ENCODE measurements at places on chromosomes 2 and 18. TPM values are rescaled to one million over a fixed set of nuclear protein-coding genes. Genes with fewer than 3 reads are reported as not detected.

GRCh38 chr2:11123856-11124759 lies 31.2 kb upstream of the SLC66A3 start:
- DNase-seq: no peak
- no peaks in the 10 kb centered on the region for H3K36me3 ChIP-seq
- H3K27ac ChIP-seq: no peak overlapping the region
- no peak overlapping the region for H3K4me3 ChIP-seq
- no peaks in the 10 kb centered on the region for H3K27me3 ChIP-seq

DNA sequence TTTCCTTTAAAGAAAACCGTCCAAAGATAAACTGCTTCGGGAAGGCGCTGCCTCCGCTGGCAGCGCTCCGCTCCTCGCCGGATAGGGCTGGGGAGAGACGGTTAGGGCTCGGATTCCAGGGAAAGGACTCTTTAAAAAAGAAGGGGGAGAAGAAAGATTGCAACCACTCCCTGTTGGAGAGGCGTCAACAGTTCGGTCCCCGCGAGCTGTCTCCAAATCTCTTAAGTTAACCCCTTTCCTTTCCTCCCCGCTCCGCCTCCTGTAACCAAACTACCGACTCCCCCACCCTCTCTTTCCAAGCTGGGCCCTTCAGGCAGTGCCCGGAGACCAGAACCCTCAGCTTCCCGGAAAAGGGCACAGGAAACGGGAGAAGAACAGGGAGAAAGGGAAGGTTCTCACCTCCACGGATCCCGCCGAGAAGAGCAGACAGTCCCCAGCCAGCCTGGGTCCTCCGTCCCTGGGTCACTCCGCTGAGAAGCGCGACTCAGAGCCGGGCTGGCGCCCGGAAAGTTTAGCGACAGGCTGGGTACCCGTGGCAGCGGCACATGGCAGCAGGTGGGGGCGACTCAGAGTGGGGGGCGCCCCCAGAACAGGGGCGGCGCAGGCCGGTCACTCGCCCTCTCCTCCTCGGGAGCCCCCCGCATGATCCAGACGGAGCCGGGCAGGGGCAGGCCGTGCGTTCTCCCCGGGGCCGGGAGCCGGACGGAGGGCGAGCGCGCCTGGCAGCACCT lies 675 bp downstream of the FZD5 start:
- peaks cover 4% of the 10 kb centered on the region for H3K27me3 ChIP-seq
- no peak for DNase-seq
- no peak overlapping the region for H3K27ac ChIP-seq
- no peaks in the 10 kb centered on the region for H3K36me3 ChIP-seq
- peaks cover 9% of the 10 kb centered on the region for H3K4me1 ChIP-seq
- peak overlapping the region; percentile 63 for H3K4me3 ChIP-seq

GRCh38 chr2:99936065-99936464 lies 206.3 kb downstream of the AFF3 start:
- no peak overlapping the region for H3K4me3 ChIP-seq
- H3K27ac ChIP-seq: no peak overlapping the region
- no peaks in the 10 kb centered on the region for H3K36me3 ChIP-seq
- no peaks in the 10 kb centered on the region for H3K27me3 ChIP-seq
- H3K4me1 ChIP-seq: peaks cover 5% of the 10 kb centered on the region

- H3K4me1 ChIP-seq: no peaks in the 10 kb centered on the region
- H3K4me3 ChIP-seq: no peak overlapping the region
- no peaks in the 10 kb centered on the region for H3K36me3 ChIP-seq
- no peak overlapping the region for H3K27ac ChIP-seq
- DNase-seq: peak; percentile 10
Measured at GRCh38 chr18:13629841-13630715, 96.3 kb downstream of the FAM210A start.

GRCh38 chr2:151052850-151053660 lies 208.6 kb downstream of the RBM43 start:
- H3K4me1 ChIP-seq: peaks cover 9% of the 10 kb centered on the region
- H3K27ac ChIP-seq: no peak overlapping the region
- H3K27me3 ChIP-seq: no peaks in the 10 kb centered on the region
- DNase-seq: peak; percentile 57

DNA sequence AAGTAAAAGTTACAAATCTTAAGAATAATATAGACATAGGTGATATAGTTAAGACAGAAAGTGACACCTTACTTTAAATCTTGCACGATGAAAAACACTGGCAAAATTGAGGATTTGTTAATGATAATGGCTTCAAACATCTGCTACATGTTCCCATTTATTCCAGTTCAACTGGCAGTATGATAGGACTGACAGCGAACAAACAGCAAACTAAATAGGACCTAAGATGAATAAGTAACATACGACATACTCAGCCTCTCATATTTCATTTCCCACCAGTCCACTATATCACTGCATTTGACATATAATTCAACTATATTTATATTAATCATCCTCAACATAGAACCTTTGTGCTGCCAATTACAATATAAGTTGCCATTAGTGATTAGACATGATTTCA lies 36.3 kb downstream of the ACVR1C start:
- H3K27ac ChIP-seq: no peak overlapping the region
- H3K27me3 ChIP-seq: peaks cover 3% of the 10 kb centered on the region
- DNase-seq: no peak
- no peaks in the 10 kb centered on the region for H3K36me3 ChIP-seq
- H3K4me3 ChIP-seq: no peak overlapping the region

GRCh38 chr2:199309973-199310372 lies 147.8 kb downstream of the SATB2 start:
- no peaks in the 10 kb centered on the region for H3K27me3 ChIP-seq
- H3K4me1 ChIP-seq: no peaks in the 10 kb centered on the region
- no peak for DNase-seq
- no peak overlapping the region for H3K4me3 ChIP-seq
- H3K36me3 ChIP-seq: peaks cover 4% of the 10 kb centered on the region

DNA sequence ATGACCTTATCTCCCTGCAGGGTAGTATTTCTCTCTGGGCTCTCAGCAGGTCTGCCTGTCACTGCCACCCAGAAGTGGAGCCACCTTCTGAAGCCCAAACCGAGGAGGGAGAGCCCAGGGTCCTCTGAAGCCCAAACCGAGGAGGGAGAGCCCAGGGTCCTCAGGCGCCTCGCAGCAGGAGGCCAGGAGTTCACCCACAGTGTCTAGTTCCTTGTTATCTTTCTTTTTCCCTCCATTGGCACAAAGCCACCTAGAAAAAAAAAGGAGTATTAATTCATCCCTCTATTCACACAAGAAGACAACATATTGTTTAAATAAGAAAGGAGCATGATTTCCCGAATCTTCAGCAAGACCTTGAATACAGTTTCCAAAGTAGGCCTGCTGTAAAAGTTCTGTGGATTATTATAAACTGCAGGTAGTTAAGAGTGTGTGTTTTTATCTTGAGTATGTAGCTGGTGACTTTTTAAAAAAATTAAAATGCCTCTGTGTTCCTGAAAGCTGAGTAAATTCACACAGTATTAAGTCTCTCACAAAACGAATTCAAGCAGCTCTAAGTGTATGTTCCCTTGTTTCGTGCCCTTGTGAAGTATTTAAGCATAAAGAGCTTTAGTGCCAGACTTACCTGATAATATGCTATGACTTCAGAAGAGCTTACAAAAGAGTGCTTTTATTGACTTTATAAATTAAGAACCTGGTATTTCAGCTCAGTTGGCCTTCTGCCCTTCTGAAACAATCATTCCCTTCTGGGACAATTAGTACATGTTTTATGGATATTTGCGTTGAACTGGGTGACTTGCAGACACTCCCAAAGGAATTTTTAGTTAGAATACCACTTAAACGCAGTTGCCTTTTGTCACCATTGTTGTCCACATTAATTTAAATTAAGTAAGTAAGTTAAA lies 11.7 kb upstream of the GRHL1 start:
- no peaks in the 10 kb centered on the region for H3K27me3 ChIP-seq
- H3K27ac ChIP-seq: no peak overlapping the region
- H3K4me3 ChIP-seq: no peak overlapping the region
- peaks cover 7% of the 10 kb centered on the region for H3K36me3 ChIP-seq
- DNase-seq: no peak
- H3K4me1 ChIP-seq: peaks cover 14% of the 10 kb centered on the region

- no peak overlapping the region for H3K4me3 ChIP-seq
- H3K27me3 ChIP-seq: no peaks in the 10 kb centered on the region
- no peak for DNase-seq
- H3K36me3 ChIP-seq: no peaks in the 10 kb centered on the region
- H3K27ac ChIP-seq: no peak overlapping the region
Measured at GRCh38 chr2:66201242-66201641, 233.7 kb upstream of the MEIS1 start.

- H3K36me3 ChIP-seq: peaks cover 12% of the 10 kb centered on the region
- H3K4me1 ChIP-seq: no peaks in the 10 kb centered on the region
- H3K27me3 ChIP-seq: no peaks in the 10 kb centered on the region
- H3K27ac ChIP-seq: no peak overlapping the region
Measured at GRCh38 chr2:171042253-171042969, 113.4 kb downstream of the GORASP2 start.

NXPH2 gene
- total RNA-seq: 1.0 TPM

APOB gene
- 0.07 TPM for total RNA-seq

MSH2 gene
- 16.0 TPM for total RNA-seq

INHA gene
- total RNA-seq: 0.52 TPM

PNO1 gene
- 23.0 TPM for total RNA-seq

SIX3 gene
- total RNA-seq: 0.48 TPM

SEPTIN10 gene
- 90.8 TPM for total RNA-seq

G6PC2 gene
- not detected for total RNA-seq
